ENCODE measurements at places on chromosomes 7 and 10. TPM values are rescaled to one million over a fixed set of nuclear protein-coding genes. Genes with fewer than 3 reads are reported as not detected.

- no peaks in the 10 kb centered on the region for H3K36me3 ChIP-seq
- H3K4me3 ChIP-seq, result no peak overlapping the region
- no peak overlapping the region for H3K27ac ChIP-seq
- no peak for DNase-seq
- peaks cover 14% of the 10 kb centered on the region for H3K4me1 ChIP-seq
Observed at GRCh38 chr7:111030336-111030735, 60.6 kb upstream of the LRRN3 start.

DNA sequence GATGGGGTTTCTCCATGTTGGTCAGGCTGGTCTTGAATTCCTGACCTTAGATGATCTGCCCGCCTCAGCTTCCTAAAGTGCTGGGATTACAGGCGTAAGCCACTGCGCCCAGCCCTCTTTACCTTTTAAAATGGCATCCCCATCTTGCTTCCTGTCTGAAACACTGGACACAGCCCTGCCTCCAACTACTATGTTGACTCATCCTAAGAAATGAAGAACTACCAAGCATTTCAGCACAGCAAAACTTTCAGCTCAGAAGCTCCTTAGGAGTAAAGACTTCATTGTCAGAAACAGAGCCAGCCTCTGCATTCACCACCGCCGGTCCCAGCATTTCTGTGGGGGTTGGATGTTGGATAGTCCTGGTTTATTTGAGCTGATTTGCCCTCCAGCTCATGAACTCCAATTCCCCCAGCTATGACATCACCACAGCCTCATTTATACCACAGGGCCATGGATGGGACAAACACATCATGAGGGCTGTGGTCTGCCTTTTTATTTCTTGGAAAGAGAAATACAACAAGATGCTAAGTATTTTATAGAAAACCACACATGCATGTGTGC, 123.5 kb downstream of the ADCY1 start:
- DNase-seq, result no peak
- no peak overlapping the region for H3K27ac ChIP-seq
- H3K36me3 ChIP-seq, result no peaks in the 10 kb centered on the region
- H3K4me3 ChIP-seq, result no peak overlapping the region
- no peaks in the 10 kb centered on the region for H3K4me1 ChIP-seq

- no peaks in the 10 kb centered on the region for H3K36me3 ChIP-seq
- no peaks in the 10 kb centered on the region for H3K4me1 ChIP-seq
- H3K27me3 ChIP-seq, result no peaks in the 10 kb centered on the region
Observed at GRCh38 chr10:130763491-130763890, 548.0 kb downstream of the TCERG1L start.

GRCh38 chr7:156082048-156083040, 270.1 kb upstream of the SHH start:
- DNase-seq, result no peak
- H3K27me3 ChIP-seq, result no peaks in the 10 kb centered on the region
- no peak overlapping the region for H3K4me3 ChIP-seq
- H3K27ac ChIP-seq, result no peak overlapping the region
- no peaks in the 10 kb centered on the region for H3K4me1 ChIP-seq

Gene LYZL2
- total RNA-seq, result not detected

GRCh38 chr10:33703501-33704213, 369.2 kb upstream of the NRP1 start:
- H3K36me3 ChIP-seq, result no peaks in the 10 kb centered on the region
- H3K4me1 ChIP-seq, result peaks cover 12% of the 10 kb centered on the region
- no peak overlapping the region for H3K27ac ChIP-seq
- no peak overlapping the region for H3K4me3 ChIP-seq
- no peak for DNase-seq
- no peaks in the 10 kb centered on the region for H3K27me3 ChIP-seq

Gene OR2A5
- not detected for total RNA-seq

Gene ERVW-1
- not detected for total RNA-seq

DNA sequence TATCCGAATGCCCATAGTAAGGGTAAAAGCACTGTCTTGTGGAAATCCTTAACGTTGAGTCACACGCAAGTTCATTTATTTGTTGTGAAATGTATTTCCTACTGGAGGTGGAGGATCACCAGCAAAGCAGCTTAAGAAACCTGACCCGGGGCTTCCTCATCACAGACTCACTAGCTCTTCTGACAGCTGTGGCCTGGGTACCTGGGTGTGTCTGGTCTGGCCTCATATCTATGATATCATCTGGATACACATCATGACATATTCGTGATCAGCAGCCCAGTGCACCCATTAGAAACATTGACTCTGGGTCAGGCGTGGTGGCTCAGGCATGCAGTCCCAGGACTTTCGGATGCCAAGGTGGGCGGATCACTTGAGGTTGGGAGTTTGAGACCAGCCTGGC, 8.8 kb downstream of the DRGX start:
- no peaks in the 10 kb centered on the region for H3K36me3 ChIP-seq
- no peak overlapping the region for H3K27ac ChIP-seq
- DNase-seq, result no peak

GRCh38 chr7:94698275-94698674, 42.3 kb upstream of the SGCE start:
- no peak overlapping the region for H3K4me3 ChIP-seq
- no peak for DNase-seq
- no peaks in the 10 kb centered on the region for H3K36me3 ChIP-seq

- H3K27ac ChIP-seq, result no peak overlapping the region
- H3K4me3 ChIP-seq, result no peak overlapping the region
- H3K4me1 ChIP-seq, result no peaks in the 10 kb centered on the region
- DNase-seq, result no peak
- no peaks in the 10 kb centered on the region for H3K27me3 ChIP-seq
Observed at GRCh38 chr7:46927131-46927810, 654.6 kb downstream of the TNS3 start.

Gene ZNF679
- not detected for total RNA-seq

- no peaks in the 10 kb centered on the region for H3K4me1 ChIP-seq
- no peak overlapping the region for H3K27ac ChIP-seq
- H3K27me3 ChIP-seq, result no peaks in the 10 kb centered on the region
- H3K4me3 ChIP-seq, result no peak overlapping the region
- no peak for DNase-seq
Observed at GRCh38 chr10:129388435-129388834, 78.6 kb upstream of the MGMT start.

DNA sequence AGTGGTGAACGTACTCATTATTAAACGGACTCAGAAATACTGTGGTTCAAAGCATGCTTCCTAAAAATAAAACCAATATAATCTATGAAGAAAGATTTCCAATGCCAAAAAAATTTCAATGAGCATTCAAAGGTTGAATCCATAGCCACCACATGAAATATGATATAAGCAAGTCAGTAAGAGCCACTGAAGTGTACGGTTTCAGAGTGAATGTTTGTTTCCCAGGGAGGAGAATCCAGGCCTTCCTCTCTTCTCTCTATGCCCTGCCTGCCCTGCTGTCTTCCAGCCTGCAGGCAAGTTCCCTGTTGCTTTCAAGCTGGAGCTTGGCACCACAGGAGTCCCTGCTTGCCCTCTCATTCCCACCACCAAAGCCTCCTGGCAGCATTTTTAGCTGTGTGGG, 1171.6 kb upstream of the C7orf33 start:
- H3K27me3 ChIP-seq, result no peaks in the 10 kb centered on the region
- H3K27ac ChIP-seq, result no peak overlapping the region
- no peaks in the 10 kb centered on the region for H3K36me3 ChIP-seq
- H3K4me1 ChIP-seq, result peaks cover 10% of the 10 kb centered on the region

Gene GBX1
- not detected for total RNA-seq

DNA sequence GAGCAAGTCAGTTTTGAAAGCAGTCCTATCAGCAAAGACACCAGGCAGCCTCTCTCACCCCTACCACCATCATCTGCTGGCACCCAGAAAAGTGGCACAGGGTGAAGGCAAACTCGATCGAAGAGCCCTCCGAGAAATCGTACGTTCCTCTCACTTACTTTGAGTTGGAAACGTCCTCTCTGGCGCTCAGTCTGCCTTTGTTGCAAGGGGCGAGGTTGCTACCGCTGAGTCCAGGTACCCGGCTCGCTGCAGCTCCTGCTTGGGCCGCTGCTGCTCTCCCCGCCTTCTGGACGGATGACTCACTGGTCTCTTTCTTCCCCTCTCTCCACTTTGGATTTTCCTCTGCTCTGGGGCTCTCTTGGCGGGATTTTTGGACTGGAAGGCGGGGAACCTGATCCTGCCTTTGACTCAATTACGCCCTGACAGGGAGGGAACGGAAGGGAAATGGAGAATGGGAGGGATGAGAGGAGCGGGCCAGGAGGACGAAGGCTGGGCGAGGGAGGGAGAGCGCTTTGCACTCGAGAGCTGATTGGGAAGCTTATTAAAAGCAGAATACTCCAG, at the start of gene PTN:
Gene PTN (minus strand): TSS at position 453 of the 561 bp plus-strand sequence. CDS start 88,760 bp downstream, outside the sequence.
- H3K27me3 ChIP-seq, result peaks cover 15% of the 10 kb centered on the region
- DNase-seq, result peak; percentile 79
- no peaks in the 10 kb centered on the region for H3K36me3 ChIP-seq
- peak within 1 kb of the TSS; percentile 39 for H3K27ac ChIP-seq
- H3K4me3 ChIP-seq, result peak within 1 kb of the TSS; percentile 76
